ENCODE measurements at places on chromosomes 13 and 19.

GRCh38 chr19:11379857-11380350 is 4.2 kb downstream of the EPOR start:
- no peak for DNase-seq

DNA sequence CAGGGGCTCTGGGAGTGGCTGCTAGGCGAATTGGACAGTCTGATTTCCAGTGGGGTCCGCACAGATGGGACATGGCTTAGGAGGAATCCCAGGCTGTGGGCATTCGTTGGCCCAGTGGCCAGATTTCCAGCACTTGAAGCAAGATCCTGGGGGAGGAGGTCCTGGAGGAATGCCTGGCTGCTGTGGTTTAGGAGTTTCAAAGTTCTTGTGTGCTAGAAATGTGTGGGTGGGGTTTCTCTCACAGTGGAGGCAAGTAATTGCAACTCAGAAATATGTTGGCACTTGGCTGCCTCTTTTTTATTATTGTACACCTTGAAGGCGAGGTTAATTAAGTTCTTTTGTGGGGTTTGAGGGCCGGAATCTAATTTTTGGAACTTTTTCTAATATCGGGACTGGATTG is 17.1 kb downstream of the IGFL3 start:
- DNase-seq: no peak

DNA sequence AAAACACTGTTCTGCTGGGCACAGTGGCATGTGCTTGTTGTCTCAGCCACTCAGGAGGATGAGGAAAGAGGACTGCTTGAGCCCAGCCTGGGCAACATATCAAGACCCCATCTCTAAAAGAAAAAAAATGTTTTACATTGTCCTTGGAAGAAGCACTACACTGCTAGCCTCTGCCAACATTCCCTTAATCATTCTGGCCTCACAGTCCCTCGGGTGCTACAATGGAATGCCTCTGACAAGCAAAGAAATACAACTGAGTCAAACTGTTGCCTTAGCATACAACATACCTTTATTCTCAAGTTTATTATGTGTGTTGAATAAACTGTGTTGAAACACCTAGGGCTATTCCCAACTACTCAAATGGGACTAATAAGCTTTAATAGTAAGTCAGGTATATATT is 56.1 kb downstream of the PSPC1 start:
- no peak for DNase-seq

- peak; percentile 84 for DNase-seq
These were observed 100.4 kb downstream of the STK24 start for GRCh38 chr13:98476538-98476966.

DNA sequence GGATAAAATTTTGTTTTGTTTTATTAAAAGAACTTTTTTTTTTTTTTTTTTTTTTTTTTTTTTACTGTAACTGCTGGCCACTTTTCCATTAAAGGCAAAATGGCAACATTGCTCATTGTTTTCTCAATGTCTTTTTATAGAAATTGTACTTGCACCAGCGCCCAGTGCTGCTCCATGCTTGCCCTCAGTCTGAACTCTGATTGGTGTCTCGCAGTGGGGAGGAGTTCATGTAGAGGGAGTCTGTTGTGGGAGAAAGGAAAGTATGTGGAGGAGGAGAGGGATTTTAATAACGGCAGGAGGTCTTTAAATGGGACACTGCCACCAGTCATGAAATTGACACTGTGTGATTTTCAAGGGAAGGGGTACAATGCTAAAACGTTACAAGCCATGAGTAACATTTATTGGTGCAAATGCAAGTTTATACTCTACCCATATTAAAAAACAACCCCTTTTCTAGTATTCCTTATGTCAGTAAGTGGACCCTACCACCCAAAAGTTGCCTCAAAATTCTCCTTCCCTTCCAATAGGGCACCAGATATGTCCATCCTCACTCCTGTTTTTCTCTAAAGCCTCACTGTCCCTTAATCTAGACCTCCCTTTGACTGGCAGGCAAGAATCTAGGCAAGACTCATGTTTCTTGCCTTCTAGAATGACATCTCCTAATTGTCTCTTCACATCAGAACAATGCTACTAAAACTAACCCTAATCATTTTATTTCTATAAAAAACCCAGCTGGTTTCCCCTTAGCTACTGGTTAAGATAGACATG is 3.2 kb downstream of the RASL11A start:
- DNase-seq: no peak

GRCh38 chr13:48828962-48829411 is 146.7 kb upstream of the FNDC3A start:
- DNase-seq: no peak

- no peak for DNase-seq
These were observed 682 bp downstream of the PIK3R2 start for GRCh38 chr19:18153556-18154134.

DNA sequence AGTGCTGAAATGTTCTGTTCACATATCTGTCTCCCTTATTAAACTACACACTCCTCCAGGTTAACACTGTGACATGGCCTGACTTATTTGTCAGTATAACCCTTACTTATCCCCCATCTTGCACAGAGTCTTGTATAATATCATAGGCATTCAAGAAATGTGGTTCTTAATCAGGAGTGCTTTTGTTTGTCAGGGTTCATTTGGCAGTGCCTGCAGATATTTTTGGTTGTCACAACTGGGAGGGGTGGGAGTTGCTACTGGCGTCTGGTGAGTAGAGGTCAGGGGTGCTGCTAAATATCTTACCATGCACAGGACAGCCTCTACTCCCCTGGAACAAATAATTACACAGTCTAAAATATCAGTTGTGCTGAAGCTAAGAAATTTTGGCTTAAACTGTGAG is 20.4 kb upstream of the OBI1 start:
- DNase-seq: no peak

GRCh38 chr13:73681015-73681414 is 453.2 kb downstream of the KLF12 start:
- no peak for DNase-seq

DNA sequence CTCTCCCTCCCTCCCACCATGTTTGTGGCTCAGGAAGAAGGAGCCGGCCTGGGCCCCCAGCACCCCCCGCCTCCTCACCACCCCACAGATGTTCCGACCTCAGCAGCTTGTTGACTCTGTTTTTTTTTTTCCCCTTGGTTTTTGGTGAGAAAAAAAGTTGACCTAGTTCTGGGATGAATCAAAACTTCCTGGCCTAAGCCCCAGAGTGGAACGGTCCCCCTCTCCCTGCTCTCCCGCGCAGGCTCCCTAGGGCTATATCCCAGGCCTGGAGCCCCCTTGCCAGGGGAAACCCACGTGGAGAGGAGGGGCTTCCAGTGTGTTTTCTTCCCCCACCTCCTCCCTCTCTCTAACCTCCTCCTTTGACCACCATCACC is 4.0 kb downstream of the COL5A3 start:
- DNase-seq: no peak

- DNase-seq: no peak
These were observed 3.8 kb downstream of the KCTD12 start for GRCh38 chr13:76882431-76882830.

DNA sequence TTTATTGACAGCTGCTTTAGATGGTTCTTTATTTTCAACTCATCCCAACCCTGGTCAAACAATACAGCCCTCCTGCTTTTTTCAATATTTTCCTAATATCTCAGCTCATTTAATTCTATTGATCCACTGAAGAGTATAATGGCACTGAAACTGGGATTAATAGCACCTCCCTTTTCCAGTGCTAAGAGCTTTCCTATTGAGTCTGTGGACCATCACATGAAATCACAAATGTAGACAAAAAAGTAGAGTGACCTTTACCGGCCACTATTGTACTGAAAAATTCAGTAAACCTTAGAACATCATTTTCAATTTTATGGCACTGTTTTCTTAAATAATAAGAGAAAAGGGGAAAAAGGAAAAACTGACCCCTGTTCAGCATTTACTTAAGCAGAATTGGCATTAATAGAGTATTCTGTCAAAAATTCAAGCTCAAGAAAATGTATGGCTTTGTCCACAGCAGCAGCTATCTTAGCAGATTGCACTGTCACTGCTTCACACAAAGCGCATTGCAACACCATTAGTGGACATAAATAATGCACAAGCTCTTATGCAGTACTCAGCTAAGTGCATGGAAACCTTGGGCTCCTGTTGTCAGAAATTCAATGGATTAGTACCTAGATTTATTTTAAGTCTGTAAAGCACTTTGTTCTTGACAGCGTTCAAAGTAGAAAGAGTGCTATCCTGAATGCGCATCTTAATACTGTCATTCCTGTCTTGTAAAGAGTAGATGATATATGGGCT is 851.0 kb upstream of the KLHL1 start:
- no peak for DNase-seq

DNA sequence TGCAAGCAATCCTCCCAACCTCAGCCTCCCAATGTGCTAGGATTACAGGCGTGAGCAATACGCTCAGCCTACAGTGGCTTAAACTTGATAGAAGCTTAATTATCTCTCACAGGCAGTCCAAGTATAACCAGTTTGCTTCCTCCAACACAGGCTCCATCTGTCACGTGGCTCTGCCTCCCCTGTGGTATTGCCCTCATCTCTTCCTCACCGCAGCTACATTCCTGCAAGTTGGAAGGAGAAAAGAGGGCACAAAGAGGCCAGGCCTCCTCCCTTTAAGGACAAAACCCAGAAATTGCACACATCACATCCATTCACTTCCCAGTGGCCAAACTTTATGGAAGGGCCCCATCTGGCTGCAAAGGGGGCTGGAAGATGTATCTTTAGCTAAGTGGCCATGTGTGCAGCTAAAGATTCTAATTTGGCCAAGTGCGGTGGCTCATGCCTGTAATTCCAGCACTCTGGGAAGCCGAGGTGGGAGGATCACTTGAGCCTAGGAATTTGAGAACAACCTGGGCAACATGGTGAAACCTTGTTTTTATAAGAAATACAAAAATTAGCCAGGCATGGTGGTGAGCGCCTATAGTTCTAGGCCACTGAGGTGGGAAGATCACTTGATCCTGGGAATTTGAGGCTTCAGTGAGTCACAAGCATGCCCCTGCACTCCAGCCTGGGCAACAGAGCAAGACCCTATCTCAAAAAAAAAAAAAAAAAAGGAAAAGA is 3.1 kb upstream of the SDHAF1 start:
- DNase-seq: no peak

DNA sequence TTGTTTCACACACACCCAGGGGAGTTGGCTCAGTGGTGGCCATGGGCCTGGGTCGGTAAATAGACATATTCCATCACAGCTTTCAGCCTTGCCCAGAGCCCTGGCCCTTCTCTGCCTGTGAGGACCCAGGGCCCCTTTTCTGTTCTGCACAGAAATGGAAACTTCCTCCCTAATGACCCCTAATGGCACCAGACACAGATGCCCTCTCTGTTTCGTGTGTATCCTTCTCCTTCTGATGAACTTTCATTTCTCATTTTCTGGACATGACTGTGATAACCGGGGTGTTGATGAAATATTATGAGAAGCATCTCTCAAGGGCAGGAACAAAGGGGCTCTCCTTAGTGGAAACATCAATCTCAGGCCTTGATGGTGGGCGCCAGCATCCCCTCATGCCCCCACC is 12.8 kb downstream of the LILRA1 start:
- no peak for DNase-seq

All from stimulated activated CD4-positive, alpha-beta T cell treated with anti-CD3 and anti-CD28 coated beads, Interleukin-2, amount 100 ng/mL, for 4 hours (primary cell).